Stimulated activated CD8-positive, alpha-beta memory T cell treated with anti-CD3 and anti-CD28 coated beads, Interleukin-4, amount 100 ng/mL, for 4 hours (primary cell): ENCODE measurements at places on chromosomes 4 and X.

GRCh38 chr4:4984186-4984585 lies 35.1 kb downstream of the CYTL1 start:
- DNase-seq: no peak

DNA sequence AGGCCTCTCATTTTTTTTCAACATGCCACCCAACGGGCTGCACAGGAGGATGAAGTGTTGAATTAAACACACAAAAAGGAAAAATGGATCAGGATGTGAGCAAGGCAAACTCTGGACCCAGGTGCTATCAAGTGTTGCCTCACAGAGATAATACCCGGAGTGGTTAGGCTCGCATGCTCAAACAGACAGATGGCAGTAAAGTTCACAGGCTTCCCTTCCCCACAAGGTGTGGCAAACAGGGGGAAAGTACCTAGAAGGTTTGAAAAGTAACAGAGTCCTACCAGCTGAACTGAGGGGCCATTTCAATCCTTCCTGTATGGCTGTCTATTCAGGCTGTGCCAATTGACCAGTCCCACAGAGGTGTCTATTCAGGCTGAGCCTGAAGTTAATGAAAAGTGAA lies 123.9 kb upstream of the GC start:
- DNase-seq: no peak

- no peak for DNase-seq
Observed at GRCh38 chr4:169015186-169015623, 5.2 kb upstream of the CBR4 start.

GRCh38 chr4:147560625-147561024 lies 56.6 kb upstream of the TMEM184C start:
- DNase-seq: no peak

DNA sequence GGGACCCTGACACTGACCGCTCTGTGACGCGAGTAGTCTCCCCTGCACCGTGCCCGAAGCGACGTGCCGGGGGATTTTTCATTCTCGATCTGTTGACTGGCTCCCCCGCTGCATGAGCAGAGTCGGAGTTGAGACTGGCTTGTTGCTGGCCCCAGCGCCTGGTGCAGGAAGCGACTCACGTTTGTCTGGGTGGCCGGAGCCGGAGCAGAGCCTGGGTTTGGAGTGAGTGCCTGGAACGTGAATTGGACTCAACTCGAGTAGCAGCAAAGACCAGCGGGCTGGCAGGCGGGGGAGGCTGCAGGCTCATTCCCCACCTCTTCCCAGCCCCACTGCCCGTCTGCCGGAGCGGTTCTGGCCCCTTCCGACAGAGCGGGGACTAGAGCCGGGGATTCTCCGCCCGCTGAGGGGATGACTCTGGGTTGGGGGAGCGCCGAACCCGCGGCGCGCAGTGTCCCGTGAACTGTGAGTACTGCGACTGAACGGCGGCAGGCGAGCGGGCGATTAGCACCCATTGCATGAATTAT lies 554 bp downstream of the PCDH7 start:
- no peak for DNase-seq

DNA sequence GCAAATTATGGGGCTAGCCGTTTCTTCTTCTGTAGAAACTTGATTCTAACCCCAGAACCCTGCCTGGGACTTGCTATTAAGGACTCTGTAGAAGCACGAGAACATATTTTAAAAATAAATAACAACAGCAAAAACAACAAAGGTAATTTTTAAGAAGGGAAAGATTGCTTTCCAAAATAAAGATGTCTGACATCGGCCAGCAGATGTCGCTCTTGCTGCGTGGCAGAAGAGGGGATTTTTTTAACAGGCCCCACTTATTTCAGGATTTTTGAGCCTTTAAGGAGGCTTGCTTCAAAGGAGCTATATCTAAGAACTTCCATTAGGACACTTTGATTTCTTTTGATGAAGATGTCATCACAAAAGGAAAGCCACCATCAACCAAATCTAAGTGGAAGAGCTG lies 62.8 kb upstream of the EGFL6 start:
- DNase-seq: peak; percentile 5

- DNase-seq: no peak
Observed at GRCh38 chr4:155707251-155707650, 40.6 kb downstream of the GUCY1A1 start.

DNA sequence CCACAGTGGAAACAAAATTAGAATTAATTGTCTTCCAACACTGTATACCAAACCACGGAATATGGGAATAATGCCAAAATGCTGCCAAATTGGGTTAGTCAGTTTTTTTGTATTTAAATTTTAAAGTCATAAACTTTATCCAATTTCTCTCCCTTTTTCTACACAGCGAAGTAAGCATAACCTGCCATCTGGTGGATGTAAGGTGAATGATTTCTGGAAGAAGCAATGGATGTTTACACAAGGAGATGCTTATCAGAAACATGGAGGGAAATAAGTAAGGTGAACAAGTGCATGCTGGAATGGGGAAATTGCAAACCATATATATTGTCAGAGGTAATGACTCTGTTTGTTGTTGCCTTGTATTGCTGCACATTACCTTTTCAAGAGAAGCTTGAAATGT lies 691.9 kb downstream of the TECRL start:
- DNase-seq: no peak

DNA sequence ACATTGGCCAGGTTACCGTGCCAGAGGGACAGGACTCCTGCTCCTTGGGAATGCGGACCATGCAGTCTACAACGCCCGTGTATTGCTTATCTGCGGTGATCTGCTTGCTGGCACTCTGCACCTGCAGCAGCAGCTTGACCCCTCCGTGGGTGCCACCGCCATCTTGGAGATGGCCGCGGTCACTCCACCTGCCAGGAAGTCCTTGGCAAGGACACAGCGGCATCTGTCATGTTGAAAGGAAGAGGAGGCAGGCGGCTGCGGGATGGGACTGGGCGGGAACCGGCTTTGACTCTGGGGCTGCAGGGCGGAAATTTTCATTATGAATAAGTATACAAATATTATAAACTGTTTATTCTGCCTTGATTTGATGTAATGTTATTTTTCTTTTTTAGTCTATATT lies 63.4 kb downstream of the F11 start:
- no peak for DNase-seq

DNA sequence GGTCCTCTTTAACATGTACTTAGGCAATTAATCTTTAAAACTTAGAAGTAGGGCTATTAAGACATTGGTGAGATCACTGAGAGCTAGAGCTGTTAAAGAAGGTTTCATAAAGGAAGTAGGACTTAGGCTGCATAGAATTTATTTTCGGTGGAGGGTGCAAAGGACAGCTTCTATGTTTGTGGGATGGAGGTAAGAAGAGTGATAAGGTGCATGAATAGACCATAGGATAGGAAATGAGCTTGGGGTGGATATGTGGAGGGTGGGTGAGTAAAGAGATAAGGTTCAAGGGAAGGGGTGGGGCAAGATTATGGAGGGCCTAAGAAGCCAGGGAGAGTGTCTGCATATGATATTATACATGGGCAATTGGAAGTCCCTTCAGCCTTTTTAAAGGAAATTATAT lies 15.9 kb downstream of the RTL9 start:
- DNase-seq: no peak

GRCh38 chrX:130826249-130826648 lies 76.8 kb downstream of the ENOX2 start:
- no peak for DNase-seq

GRCh38 chr4:73832651-73833237 lies 3.7 kb upstream of the CXCL6 start:
- no peak for DNase-seq
